ENCODE measurements at places on chromosomes 12 and 14.

DNA sequence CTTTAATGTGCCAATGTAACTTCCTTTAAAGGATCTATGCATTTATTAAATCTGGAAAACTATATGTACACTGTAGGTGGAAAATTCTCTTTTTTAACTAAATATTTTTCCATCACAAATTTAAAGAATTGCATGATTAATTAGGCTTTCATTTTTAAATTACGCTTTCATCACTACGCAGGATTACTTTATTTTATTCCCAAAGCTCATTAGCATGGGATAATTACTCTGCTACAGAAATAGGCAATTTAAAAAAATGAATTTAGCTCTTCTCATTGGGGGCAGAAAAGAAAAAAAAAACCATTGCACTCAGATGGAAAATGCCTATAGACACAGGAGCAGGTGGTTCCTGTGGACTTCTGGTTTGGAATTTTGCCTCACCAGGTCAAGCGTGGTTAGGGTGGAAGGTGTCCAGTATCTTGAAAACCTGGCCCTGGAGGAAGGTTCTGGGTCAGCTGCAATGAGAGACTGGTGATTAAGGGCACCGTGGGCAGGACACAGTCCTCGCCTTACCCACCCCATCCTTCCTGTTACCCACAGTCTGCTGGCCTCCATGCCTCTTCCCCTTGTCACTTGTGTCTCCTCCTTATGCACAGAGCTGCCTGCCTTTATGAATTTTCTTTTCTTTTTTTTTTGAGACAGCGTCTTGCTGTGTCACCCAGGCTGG, 17.3 kb upstream of the RIN3 start:
- DNase-seq, result no peak

GRCh38 chr12:59484575-59484974, 111.3 kb upstream of the SLC16A7 start:
- DNase-seq, result no peak

DNA sequence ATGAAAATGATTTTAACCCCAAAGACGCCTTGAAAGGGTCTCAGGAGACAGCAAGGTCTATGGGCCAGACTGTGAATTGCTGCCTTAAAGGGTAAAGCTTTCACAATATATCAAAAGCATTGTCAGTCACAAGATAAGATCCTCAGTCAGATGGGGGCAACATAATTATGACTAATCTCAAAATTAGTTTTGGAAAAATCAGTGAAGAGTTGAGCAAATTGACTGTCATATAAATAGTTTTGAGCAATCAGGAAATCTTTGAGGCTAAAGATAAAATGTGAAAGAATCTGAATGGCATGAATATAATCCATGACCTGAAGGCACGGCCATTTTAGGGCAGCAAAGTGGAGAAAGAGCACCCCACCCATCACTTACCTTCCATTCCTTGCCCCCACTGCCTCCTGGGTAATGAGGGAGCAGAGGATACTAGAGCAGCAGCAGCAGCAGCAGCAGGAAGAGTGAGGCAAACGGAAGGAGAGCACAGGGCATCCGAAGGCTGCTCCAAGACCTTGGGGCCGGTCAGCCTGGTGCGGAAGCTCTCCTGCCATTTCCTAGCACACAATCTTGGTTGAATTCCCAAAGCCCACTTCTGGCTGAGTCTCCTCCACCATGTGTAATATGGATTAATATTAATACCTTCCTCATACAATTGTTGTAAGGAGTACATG, 7.0 kb downstream of the STON2 start:
- no peak for DNase-seq

- DNase-seq, result no peak
Measured at GRCh38 chr14:69354383-69355153, 43.5 kb downstream of the ERH start.

DNA sequence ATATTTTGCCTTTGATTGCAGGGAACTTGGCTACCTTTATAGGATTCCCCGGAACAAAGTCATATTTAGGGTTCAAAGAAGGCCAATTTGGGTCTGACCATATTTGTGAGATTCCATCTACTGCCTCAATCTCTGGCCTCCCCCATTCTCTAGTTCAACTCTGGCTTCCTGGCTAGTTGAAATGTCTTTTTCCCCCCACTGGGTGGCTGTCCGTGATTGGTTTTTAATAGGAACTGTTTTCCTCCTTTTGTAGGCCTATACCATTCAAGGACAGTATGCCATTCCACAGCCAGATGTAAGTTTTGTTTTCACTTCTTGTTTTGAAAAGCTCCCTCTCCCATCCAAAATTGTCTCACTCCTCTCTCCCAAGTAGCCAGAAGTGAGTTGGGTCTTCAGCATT, 13.8 kb downstream of the PCBP2 start:
- DNase-seq, result no peak

- DNase-seq, result peak; percentile 37
Measured at GRCh38 chr12:106223485-106224354, 24.1 kb downstream of the CKAP4 start.

GRCh38 chr12:76018111-76018510, 13.5 kb downstream of the PHLDA1 start:
- DNase-seq, result no peak

- DNase-seq, result no peak
Measured at GRCh38 chr14:95504135-95505029, 12.1 kb downstream of the SYNE3 start.

DNA sequence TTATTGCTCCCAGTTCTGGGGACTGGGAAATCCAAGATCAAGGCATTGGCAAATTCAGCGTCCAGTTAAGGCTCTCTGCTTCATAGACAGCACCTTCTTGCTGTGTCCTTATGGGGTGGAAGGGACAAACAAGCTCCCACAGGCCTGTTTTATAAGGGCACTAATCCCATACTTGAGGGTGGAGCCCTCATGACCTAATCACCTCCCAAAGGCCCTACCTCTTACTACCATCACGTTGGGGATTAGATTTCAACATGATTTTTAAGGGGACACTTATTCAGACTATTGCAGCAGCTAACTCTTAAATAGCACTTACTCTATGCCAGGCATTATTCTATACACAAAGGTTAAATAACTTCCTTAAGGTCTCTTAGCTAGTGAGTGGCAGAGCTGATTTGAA, 17.3 kb downstream of the TOGARAM1 start:
- no peak for DNase-seq

GRCh38 chr14:105660816-105661531, 134.6 kb downstream of the TMEM121 start:
- DNase-seq, result no peak

DNA sequence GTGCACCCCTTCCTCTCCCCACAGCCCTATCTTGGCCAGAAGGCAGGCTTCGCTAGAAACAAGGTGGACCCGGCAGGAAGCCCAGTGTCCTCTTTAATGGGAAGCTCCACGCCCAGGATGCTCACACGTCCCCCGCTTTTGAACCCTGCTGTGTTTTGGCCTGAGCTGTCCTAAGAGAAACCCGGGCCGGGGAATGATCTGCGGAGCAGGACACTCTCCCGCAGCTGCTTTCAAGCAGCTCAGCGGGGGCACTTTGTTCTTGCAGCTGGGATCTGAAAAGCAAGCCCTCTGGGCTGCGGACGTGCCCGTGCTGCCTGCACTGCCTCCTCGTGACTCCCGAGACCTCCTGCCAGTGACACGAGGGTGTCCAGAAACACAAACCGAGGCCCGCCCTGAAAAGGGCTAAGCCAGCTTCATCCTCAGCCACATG, 30.0 kb downstream of the SCARB1 start:
- DNase-seq, result peak; percentile 60

DNA sequence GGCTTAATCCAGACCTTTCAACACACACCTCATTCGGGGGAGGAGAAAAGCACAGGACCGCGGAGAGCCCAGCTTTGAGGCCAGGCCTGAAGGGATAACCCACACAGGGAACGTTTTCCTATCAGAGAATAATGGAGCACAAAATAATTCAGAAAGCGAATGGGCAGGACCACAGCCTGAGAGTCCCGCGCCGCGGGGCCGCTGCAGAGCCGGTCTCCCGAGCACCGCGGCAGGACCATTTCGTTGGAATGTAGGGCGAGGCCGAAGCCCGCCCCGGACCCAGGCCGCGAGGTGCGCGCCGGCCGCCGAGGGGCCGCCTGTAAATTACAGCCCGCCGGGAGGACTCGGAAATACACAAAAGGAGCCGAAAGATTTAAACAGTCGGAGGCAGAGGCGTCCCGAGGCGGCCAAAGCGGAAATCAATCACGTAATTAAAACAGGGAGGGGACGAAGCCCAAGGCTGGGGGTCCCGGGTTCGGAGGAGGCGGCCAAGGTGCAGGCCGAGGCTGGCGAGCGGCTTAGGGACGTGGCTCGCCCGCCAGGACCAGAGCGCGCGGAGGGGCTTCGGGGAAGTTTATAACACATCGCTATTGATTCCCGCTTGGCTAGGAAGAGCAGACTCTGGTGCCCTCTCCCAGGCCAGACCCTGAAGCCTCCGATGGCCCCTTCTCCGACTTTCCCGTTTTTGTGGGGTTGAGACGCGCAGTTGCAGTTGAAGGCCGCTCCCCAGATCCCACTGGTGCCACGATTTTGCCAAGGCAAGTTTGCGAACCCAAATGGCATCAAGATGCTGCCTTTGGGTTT, 6.3 kb upstream of the HOXC4 start:
- DNase-seq, result no peak

- no peak for DNase-seq
Measured at GRCh38 chr12:15752785-15753184, 36.4 kb downstream of the EPS8 start.

DNA sequence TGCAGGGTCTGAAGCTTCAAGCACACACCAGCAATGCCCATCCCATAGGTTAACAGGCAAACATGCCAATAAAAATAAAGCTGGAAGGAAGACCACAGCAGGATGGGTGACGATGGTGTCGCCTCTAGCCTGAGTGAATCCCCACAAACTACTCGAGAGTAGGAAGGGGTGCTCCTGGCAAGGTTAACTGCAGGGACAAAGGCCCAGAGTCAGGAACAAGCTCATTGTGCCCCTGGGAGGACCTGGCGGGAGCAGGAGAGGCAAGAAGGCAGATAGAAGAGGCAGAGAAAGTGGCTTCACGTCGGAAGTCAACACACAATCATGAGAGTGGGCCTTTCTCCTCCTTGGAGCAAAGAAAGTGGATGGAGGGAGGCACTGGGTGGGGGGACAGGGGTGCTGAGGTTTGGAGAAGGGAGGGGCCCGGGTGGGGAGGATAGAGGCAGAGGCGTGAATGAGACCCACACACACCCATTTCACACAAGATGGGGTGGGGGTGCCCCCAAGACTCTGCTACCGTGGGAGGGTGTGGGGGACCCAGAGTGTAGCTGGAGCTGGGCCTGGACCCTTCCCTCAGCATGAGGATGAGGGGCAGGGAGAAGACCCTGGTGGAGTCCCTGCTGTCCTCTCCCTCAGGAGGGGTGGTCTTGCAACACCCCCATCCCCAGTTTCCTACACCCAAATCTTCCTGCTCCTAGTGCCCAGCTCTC, 43.1 kb downstream of the DIO3 start:
- DNase-seq, result no peak

GRCh38 chr12:64082866-64083268, 139.2 kb downstream of the KICS2 start:
- no peak for DNase-seq

DNA sequence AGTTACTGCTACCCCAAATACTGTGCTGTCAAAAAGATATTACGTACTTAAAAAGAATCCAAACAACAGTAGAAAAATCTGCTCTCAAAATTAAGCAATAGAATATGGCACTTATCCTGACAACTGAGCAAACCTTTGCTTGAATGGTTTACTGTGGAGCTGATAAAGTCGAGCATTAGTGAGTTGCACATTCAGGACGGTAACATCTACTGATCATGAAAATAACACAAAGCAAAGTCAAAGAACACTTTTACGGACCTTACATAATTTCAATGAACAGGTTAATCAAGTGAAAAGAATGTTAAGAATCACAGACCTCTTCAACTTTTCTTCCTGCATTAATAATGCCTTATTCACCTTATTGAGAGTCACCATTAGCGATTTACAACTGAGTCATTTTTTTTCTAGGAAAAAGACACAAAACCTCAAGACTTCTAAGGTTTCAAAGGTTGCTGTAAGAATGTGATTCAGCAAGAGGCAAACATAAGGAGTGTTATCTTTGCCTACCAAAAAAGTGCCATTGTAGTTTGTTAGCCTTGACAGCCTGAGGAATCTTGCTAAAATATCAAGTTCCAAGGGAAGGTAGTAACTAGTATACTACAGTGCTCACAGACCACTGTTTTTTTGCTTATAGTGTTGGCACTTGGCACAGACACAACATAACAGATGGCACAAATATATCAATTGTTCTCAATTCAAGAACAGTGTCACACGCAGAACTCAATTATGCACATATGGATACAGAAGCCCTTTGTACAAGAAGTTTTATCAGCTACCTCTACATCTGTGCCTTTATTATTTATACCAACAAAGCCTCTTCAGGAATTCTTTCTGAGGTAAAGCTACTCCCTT, 334.2 kb upstream of the RPL10L start:
- no peak for DNase-seq

DNA sequence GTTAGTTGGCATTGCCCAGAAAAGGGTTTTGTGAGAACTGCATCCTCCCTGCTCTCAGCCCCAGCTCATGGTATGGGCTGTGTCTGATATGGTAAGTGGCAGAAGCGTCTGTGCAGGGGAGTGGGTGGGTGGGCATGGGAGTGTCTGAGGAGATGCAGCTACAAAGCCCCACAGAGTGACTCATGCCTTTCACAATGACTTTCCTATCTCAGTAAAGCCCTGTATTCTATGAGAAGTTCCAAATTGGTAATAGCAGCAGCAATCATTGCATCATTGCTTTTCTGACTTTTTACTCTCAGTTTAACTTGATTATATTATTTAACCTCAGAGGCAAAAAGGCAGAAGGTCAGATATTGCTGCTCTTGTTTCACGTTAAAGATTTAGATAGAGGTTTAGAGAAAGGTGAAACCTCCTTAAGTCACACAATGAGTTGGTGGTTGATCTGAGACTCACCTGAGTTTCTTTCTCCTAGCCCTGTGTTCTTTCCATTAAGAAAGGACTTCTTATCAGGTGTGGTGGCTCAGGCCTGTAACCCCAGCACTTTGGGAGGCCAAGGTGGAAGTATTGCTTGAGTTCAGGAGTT, 171.7 kb downstream of the SLC5A8 start:
- no peak for DNase-seq

DNA sequence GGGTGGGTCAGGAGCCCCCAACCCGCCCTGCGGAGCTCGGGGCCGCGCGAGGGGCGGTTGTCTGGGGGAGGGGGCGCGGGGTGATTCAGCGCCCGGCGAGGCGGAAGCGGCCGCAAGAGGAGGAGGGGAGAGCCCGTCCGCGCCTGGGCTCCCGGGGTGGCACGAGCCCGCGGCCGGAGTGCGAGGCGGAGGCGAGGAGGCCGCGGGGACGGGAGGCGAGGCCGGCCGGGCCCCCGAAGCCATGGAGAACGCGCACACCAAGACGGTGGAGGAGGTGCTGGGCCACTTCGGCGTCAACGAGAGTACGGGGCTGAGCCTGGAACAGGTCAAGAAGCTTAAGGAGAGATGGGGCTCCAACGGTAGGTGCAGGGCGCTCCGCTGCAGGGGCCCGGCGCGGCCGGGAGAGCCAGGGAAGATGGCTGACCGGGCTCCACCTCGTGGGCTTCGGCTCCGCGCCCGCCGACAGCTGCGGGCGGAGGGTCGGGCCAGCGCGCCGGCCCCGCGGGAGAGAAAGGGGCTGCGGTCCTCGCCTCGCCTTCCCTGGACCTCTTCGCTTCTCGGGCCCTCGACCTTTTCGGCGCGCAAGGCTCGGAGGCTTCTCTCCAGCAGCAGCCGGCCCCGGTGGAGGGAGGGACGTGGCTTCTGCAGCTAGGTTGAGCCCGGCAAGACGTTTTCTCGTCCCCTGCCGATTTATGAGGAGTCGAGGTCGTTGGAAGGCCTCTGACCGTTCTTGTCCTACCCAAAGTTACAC, 677 bp downstream of the ATP2A2 start:
- DNase-seq, result no peak

Data from NCI-H1092 (cell line).